T47D (cell line): ENCODE measurements at places on chromosomes 16 and 17.

DNA sequence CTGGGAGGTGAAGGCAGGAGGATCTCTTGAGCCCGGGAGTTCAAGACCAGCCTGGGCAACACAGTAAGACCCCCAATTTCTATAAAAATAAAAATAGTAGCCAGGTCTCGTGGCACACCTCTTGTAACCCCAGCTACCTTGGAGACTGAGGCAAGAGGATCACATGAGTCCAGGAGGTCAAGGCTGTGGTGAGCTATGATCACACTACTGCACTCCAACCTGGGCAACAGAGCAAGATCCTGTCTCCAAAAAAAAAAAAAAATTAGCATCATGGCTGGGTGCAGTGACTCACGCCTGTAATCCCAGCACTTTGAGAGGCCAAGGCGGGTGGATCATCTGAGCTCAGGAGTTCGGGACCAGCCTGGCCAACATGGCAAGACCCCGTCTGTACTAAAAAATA is 6.7 kb upstream of the CBX2 start:
- no peak for DNase-seq

DNA sequence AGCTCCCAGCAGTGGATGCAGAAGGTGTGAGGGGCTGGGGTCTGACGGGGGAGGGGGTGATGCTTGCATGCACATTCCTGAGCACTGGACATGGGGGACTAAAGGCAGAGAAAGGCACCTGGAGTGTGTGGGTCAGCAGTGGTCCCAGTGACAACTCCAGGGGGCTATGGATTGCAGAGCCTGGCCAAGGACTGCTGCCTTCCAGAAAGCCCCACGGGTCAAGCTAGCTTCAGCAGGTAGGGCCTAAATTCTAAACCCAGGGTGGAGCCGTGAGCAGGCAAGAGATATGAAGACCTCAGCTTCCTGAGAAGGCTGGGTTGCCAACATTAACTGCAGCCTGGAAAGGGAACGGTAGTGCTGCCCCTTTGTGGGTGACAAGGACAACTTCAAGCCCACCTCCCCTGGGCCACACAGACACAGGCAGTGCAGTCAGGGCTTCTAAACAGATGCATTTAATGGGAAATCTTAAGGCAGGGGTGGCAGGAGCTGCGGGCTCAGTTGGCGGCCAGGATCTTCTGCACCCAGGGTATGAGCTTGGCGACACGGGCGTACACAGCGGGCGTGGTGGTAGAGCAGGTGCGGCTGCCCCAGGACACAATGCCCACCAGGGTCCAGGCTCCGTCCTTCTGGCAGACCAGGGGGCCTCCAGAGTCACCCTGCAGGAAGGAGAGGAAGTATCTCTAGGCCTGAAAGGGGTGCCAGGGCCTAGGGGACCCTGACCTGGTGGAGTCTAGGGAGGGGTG is 3.1 kb downstream of the CTRB2 start:
- no peak for DNase-seq

DNA sequence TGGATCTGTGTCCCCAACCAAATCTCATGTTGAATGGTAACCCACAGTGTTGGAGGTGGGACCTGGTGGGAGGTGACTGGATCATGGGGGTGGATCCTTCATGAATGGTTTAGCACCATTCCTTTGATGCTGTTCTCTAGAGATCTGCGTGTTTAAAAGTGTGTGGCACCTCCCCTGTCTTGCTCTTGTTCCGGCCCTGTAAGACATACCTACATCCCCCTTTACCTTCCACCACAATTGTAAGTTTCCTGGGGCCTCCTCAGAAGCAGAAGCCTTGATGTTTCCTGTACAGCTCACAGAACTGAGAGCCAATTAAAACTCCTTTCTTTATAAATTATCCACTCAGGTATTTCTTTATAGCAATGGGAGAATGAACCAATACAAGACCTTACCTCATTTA is 257.7 kb downstream of the XYLT1 start:
- DNase-seq = no peak

DNA sequence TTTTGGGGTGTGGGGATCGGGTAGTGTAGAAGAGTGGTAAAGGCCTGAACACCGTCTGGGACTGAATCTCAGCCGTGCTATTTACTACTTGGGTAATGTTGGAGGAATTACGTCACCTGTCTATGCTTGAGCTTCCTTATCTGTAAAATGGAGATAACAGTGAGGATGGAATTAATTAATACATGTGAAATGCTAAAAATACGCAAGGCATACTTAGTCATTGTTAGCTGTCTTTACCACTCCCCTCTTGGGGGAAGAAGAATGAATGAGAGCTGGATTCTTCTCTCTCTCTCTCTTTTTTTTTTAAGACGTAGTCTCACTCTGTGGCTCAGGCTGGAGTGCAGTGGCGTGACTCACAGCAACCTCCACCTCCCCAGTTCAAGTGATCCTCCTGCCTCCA is 41.1 kb upstream of the TANGO6 start:
- no peak for DNase-seq

DNA sequence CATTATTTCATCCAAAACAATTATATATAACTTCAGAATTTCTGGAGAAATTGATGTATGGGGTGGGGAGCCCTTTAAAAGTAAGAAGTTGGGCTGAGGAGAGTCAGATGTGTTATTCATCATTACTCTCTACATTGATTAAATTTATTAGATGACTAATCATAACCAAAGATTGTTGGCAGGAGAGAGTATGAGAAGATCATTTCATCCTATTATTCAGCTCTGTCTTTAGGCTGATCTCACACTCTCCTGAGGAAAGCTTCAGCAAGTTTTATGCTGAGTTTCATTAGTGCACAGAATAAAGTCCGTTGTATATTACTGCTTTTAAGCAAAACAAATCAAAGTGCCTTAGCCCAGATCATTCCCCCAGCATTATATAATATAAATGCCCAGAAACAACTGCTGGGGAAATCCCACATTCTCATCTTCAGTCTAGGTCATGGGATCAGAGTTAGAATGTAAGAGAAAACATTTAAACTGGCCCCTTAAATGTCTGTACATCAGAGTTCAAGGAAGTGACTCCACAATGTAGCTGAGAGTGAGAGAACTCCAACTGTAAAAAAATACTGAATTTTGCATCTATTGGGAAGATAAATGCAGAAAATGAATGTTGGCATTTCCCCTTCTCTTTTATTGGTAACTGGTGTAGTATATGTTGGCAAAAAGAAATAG is 130.1 kb upstream of the HLF start:
- no peak for DNase-seq
